ENCODE measurements at places on chromosomes 5 and 9.
A peak's percentile ranks its signal among the peaks of the same experiment; 100 is the strongest.

DNA sequence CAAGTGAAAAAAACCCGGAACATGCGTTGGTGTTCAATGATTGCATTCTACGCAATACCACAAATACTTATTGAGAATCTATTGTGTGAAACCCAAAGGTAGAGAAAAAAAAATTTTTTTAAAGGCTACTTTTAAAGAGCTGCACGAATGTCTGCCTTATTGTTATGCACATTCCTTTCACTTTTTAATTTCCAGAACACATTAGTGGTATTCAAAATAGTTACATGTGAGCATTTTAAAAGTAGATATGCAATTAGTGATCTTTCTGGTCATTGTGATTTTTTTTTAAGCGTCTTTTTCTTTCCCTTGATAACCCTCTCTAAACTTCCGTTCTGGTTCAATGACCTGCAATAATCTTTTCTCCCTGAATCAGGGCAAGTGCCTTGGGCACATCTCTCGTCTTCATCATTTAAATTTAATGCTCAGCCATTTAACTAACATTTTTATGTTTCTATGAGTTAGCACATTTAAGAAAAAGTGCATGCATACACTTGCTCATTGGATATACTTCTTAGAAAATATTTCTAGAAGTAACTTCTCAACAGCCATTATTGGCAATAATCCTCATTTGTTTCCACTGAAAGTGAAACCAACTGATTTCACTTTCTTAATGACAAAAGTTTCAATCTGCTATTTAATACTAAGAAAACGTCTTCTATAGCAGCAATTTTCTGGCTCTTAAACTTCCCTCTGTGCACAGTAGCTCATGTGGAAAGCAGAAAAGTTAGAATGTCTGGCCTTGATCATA, 80.3 kb downstream of the CDH6 start:
- DNase-seq, result no peak

DNA sequence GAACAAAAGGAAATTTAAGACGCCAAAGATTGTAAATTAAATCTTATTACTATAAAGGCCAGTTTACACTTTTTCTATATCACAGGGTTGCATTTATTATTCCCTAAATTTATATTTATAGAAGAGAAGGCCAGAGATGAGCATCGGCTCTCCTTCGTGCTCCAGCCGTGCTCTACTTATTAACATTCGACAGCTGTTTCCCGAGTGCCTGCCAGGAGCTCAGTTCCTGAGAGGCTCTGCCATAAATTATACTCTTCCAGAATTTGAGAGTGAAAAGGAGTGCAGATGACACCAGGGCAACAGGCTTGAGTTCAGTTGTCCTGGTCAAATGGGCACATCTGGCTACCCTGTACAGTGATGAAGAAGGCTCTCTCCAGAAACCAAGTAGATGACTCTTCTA, 70.1 kb downstream of the PCSK5 start:
- DNase-seq, result no peak

- DNase-seq, result no peak
Measured at GRCh38 chr9:137173796-137174664, 2.2 kb upstream of the TMEM210 start.

GRCh38 chr5:177509991-177510566, 453 bp upstream of the DOK3 start:
- no peak for DNase-seq

- DNase-seq, result no peak
Measured at GRCh38 chr5:77718934-77719610, 57.1 kb downstream of the TBCA start.

- no peak for DNase-seq
Measured at GRCh38 chr9:131319486-131319885, 30.0 kb downstream of the PLPP7 start.

- no peak for DNase-seq
Measured at GRCh38 chr9:73451003-73451402, 299.3 kb downstream of the ANXA1 start.

- no peak for DNase-seq
Measured at GRCh38 chr9:136211441-136212344, 6.8 kb upstream of the LHX3 start.

GRCh38 chr5:31638748-31639418, at the start of gene PDZD2:
Gene PDZD2, plus strand, starts transcription at chr5:31639131.
- DNase-seq, result peak; percentile 78

GRCh38 chr5:38536968-38537367, 19.5 kb downstream of the LIFR start:
- no peak for DNase-seq

GRCh38 chr9:131714161-131714646, 25.7 kb downstream of the RAPGEF1 start:
- no peak for DNase-seq

DNA sequence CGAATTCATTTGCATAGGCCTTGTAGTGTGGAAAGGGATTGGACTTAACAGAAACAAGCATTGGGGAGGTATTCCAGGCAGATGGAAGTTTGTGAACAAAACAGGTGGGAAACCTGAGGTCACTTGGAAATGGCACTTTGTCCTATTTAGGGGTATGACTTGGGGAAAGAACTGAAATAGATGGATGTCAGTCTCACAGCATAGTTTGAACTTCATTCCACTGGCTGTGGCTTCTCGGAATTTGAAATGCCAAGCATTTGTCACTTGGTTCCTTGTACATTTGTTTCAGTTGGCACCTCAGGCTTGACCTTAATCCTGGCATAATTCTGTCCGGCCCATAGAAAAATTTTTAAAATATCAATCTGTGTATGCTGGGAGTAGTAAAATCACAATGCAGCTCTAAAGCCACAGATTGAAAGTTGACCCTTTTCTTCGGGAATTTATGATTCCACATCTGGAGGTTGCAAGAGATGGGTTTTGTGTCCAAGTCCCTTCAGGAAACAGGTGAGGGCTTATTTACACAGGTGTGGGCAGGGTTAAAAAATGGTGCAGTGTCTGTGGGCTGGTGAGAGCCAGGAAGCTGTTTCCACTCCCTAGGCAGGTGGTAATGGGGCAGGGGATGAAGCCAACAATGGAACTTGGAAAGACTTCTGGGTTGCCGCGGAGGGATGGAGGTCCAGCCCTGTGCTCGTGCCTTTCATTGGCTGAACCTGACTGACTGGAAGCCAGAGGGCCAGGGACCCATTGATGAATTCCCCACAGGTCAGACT, 39.2 kb upstream of the PDE8B start:
- DNase-seq, result no peak

DNA sequence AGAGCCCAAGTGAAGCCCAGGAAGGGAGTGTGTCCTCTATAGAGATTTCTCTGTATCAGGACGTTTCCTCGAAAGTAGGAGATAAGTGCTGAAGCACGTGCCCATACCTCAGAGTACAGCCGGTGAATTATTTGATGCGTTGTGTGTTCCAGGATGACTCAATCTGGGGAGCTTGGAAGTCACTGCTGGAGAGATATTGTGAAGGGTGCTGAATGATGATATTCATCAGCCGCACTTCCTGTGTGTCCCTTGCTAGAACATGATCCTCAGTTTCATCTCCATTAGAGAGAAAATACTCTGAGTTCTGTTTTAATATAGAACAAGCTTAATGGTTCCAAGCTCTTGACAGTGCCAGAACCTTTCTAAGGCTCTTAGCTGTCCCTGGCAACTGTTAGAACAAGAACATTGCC, 402.3 kb upstream of the ADAMTSL1 start:
- no peak for DNase-seq

DNA sequence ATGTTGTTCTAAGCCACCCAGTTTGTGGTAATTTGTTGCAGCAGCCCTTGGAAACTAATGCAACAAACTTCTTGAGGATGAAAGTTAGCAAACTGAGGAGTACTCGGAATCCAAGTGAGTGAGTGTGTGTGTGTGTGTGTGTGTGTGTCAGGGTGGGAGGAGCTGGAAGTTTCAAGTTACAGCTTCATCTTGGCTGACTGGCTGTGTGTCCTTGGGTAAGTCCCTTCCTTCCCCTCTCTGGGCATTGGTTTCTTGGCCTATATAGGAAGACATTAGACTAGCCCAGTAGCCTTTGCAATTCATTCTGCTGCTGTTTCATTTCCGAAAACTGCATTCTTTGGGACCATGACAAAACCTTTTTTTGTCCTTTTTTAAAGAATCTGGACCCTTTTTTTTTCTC, 157.2 kb downstream of the MELK start:
- DNase-seq, result no peak

- DNase-seq, result no peak
Measured at GRCh38 chr5:432928-433791, 9.8 kb upstream of the EXOC3 start.

- DNase-seq, result no peak
Measured at GRCh38 chr5:65880496-65881072, 45.8 kb upstream of the ERBIN start.

DNA sequence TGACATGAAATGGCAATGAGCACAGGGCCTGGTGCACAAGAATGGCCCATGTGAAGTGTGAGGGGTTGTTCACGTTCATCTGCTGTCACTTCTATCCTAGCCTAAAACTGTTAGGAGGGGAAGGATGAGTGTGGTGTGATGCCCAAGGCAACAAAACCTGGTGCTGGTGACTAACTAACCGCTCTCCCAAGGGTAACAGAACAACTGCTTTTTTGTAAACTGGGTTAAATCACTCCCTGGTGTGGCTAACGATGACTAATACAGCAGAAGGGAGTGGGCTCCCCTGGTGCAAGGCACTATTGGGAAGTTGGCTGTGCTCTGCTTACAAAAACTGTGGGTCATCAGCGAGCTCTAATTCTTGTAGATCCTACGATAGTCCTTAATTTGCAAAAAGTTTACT, 103.2 kb upstream of the VCAN start:
- no peak for DNase-seq

- no peak for DNase-seq
Measured at GRCh38 chr5:67974054-67974453, 241.5 kb upstream of the PIK3R1 start.

DNA sequence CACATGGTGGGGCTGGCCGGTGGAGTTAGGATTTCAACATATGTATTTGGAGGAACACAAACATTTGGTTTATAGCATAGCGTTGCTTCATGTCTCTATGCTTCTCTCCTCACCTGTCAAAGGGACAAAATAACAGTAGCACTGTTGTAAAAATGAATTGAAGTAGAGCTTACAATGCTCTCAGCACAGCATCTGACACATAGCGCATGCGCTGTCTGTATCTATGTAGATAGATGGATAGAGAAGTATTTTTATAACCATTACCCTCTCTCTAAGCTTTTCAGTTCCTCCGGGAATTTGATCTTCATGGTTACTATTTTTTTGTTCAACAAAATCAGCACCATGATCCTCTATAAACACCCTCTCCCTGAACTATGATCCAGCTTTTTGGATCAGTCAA, 166.0 kb downstream of the TTLL11 start:
- no peak for DNase-seq

- no peak for DNase-seq
Measured at GRCh38 chr9:75941066-75941465, 50.6 kb downstream of the PCSK5 start.

- DNase-seq, result peak; percentile 7
Measured at GRCh38 chr9:121822093-121823085, 171.0 kb downstream of the DAB2IP start.

DNA sequence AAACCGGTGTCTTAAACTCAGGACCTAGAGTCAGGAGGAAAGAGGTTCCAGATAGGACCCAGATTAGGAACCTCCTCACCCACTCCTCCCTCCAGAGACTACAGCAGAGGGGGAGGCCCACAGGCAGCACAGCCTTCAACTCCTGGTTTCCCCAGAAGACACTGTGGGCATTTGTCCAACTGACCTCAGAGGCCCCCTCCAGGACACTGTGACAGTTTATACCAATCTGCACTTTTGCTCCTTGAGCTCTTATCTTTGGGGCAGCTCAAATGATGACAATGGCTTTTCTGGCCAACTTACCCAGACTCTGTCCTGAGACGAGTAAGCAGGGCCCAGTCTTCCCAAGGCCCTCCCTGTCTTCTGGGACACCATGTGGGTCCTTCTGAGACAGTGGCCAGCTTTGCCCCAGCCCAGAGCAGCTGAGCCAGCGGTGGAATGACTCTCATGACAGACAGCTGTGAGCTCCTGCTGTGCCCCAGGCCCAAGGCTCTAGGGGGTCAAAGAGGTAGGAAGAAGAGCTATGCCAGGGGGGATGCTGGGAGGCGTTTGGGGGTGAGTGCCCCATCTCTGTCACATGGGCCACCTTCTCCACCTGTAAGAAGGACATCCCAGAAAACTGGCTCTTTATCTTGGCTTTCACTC, 14.3 kb downstream of the OR2V2 start:
- no peak for DNase-seq

DNA sequence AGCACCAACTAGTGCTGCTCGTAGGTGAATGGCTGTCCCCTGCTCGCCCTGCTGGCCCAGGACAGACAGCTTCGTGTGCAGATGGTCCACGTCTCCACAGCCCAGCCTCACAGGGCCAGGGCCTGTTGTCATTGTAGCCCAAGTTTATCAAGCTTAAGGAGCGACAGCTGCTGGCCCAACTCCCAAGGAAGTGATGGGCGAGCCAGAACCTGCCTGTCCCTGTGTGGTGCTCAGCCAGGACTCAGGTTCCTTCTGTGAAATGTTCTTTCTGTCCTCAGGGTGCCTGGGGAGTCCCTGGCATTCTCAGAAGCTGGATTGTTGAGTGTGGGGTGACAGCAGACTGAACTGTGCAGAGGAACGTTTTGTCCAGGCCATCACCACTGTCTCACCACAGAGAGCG, 16.4 kb downstream of the TRIP13 start:
- no peak for DNase-seq

DNA sequence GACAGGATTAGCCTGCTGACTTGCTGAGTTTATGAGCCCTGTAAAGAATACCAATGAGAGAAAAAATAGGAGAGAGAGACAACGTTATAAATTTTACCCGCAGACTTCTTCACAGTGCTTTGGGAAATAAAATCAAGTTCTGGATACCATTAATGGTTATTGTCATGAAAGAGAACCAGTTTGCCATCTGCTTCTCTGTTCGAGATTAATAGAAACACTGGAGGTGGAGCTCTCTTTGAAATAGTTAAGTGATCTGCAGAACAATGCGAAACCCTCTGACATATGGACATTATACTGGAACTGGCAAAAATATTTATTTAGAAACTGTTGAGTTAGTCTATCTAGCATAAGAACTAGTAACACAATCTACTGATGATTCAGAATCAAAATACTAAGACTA, 500.7 kb downstream of the CDH12 start:
- DNase-seq, result no peak

- no peak for DNase-seq
Measured at GRCh38 chr9:123470121-123470782, 114.3 kb downstream of the CRB2 start.

DNA sequence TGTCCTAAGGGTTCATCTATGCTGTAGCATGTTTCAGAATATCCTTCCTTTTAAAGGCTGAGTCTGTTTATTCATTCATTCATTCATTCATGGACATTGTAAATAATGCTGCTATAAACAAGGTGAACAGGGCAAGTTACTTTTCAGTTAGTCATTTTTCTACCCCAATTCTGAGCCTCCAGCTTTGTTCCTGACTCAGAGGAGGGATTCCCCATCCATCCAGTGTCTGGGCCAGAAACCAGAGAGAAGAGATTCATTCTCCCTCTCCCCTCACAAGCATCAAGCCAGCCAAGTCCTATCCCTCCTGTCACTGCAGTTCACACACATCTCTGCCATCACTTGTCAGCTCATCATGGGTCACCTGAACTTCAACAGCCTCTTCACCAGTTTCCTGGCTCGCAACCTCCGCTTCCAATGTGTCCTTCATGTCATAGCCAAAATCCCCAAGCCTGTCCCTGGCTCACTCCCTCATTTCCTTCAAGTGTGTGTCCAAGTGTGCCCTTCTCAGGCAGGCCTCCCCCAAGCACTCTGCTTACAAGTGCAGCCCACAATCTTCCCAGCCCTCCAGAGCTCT, 203.0 kb downstream of the TTLL11 start:
- no peak for DNase-seq

All from activated CD4-positive, alpha-beta T cell treated with anti-CD3 and anti-CD28 coated beads for 48 hours (primary cell).